ENCODE measurements at places on chromosomes 12 and 14.

DNA sequence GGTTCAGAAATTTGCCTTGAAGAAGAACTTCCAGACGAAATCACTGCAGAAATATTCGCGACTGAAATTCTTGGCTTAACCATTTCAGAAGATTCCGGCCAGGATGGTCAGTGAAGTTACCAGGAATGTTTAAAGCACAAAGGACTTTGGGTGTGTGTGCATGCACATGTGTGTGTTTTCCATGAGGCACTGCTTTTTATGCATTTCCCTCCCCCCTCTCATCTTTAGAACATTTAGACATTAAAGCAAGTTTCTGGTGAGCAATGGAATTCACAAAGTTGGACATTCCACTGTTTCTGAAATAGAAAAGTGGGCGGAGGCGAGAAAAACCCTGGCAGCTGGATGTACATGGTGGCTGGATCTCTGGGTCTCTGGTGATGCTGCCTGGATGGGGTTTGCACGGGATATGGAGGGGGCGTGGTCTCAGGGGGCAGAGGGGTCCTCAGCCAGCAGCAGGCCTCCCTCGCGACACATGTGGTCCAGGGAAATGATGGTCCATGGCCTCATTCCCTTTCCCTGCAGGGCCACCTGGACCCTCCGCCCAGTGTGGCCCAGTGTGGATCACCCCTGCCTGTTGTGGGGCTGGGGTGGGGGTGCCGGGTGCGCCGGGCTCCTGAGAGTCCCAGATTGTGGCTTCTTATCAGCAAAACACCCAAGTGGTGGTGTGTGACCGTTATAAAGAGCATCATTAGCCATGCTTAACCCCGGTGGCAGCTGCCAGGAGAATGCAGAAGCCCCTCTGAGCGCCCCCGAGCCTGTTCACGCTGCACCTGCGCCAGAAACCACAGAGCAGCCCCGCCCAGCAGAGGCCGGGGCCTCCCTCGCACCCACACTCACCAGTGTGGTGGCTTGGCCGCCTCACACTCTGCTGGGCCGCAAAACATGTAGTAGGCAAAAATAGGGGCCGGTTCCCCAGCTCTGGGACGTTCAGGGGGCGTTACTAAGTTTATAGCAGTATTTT, 17.8 kb upstream of the BCL7A start:
- DNase-seq: no peak

DNA sequence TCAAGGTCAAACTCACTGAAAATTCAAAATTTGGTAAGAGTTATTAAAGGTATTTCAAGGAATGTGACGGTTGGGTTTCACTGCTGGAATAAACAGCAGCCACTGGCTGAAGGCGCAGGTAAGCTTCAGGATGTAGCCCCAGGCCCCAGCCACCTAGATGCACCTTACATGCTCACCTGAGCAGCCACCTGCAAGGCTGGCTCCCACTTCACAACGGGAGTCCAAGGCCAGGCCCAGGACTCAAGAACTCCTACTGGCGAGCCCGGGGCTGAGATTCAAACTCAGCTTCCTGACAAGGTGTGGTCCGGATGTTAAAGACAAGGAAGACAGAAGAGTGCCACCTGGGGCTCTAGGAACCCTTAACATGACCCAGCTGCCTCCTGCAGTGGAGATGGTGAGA, 78.4 kb downstream of the ITPK1 start:
- DNase-seq: no peak

DNA sequence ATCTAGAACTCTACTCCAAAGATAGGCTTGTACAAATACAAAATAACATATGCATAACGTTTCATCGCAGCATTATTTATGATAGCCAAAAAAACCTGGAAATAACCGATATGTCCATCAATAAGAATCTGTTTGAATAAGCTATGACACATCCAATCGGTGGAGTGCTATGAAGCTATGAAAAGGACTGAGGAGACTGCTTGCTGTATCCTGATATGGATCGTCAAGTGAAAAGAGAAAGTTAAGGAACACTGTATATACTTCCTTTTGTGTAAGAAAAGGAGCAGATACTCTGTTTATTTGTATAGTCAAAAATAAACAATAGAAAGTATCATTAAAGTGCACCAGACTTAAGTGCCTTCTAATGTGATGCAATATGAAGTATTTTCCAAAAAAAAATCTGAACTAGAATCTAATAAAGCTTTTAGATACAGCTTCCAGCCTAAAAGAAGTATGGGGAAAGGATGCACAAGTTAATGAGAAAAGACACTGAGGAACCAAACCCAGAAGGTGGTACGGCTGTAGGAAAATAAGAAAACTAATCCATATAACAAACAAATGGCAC, 645 bp upstream of the KLHDC1 start:
- DNase-seq: no peak

DNA sequence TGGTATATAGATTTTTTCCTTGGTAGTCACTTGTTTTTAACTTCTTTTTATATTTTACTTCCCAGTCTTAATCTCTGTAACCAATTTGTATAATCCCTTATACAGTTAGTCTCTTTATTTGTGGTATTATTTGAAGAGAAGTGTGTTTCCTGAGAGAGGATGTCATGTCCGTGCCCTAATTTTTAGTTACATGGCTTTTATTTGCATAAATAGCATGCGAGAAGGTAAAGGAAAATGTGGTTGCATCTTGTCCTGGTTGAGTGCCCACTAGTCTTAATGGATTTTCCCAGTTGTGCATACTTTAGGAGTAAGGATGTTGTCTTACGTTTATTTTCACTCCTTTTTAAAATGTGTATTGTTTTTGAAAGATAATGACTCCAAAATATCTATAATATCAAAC, 27.5 kb downstream of the RAP1B start:
- DNase-seq: no peak

DNA sequence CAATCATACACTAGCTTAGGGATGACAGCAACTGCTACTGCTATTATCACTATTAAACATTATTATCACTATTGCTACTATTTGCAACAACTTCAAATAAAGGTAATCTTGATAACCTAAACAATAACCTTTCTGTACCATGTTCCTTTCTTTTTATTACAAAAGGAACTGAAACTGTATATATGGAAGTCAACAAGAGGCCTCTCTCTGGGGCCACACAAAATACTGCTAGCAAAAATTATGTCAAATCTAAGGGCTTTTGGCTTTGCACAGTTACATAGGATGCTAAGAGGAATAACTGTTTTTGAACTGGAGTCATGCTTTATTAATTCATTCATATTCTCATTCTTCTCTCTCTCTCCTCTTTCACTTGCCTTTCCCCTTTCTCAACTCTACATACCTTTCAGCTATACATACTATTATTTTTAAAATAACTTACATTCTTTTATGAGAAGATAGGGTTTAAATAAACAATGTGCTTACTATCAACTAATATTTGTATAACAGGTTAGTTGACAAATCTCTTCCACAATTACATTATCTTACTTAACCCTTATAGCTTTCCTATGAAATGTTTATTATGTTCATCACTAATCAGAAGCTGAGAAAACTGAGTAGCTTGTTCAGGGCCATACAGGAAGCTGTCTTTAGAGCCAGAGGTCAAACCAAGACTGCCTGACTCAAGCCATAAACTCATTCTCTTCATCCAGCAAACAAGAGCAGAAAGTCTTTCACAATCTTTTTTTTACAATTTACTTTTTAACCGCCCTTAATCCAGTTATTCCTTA, 25.7 kb downstream of the SPTSSA start:
- DNase-seq: no peak

GRCh38 chr12:76143343-76144244, 59.1 kb upstream of the NAP1L1 start:
- peak; percentile 40 for DNase-seq
